Activated CD8-positive, alpha-beta memory T cell treated with anti-CD3 and anti-CD28 coated beads for 4 hours (primary cell): ENCODE measurements at places on chromosomes 6 and 20.

DNA sequence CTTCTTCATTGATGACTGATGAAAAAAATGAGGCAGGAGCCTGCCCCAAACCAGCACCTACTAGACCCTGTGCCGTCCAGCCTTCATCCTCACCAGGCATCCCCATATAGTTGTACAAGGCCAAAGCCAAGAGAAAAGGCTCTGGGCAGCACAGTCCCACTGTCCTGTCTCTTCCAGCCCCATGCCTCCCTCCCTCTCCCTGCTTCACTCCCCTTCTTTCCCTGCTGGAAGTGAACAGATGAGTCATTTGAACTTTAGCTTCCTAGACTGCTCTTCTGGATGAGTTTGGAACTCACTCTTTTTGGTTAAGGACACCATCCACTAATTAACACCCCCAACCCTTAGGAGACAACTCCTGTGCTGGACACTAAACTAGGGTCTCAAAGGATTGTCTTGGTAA, 235.2 kb downstream of the LRFN2 start:
- no peak for DNase-seq

DNA sequence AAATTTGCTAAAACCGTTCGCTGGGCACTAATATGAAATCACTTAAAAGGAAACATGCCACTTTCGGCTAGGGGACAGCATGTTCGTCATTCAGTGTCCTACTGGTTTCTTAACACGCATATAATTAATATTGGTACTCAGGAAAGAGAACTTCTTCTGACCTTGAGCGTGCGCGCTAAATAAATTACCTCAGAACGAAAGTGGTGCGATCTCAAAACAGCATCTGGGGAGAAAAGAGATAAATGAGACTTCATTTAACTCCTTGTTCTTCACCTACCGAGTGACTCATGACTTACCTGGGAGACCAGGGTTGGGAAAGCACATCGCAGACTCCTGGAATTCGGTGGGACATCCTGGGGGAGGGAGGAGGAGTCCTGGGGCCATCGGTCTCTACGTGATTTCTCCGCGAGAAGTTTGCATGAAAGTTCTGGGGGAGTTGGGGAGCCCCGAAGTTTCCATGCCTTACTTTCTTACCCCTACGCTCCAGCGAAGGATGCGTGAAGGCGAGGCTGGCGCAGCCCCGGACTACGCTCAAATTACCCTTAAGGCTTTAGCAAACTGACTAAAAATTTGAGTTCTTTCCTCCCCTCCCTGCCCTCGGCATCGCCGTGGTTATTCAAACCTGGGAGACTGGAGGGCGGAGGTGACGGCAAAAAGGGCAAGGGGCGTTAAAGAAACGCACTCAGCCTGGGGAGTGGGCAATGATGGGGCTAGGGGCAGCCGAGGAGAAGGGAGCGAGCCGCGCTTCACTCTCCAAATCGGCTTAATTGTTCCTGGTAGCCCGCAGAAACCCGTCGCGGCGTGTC, 1.1 kb upstream of the BEND6 start:
- no peak for DNase-seq

DNA sequence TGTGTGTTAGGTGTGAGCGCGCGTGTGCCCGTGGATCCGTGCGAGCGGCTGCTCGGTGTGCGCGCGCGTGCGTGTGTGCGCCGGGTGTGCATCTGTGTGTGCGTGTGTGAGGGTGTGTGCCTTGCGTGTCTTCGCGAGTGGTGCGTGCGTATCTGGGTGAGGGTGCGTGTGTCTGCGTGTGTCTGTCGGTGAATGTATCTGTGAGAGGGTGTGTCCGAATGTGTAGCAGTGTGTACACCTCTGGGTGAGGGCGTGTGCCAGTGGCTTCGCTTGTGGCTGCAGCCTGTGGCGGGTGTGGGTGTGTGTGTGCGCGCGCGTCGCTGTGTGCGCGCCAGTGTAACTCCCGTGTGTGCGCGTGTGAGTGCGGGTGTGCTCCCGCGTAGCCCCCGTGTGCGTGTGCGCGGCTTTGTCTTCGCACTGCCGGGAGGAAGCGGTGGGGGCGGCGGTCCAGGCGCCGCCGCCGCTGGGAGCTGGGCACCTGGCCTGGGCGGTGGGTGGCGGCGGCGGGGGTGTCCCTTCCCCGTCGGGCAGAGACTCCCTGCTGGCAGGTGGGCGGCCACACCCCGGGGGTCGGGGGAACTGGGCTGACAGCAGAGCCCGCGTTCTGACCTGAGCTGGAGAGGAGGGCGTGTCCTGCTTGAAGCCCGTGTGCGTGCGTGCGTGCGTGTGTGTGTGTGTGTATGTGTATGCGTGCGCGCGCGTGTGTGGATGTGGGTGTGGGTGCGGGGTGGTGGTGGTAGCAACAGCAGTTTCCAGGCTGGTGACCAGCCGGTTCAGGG, 61.3 kb upstream of the EPB41L1 start:
- no peak for DNase-seq

DNA sequence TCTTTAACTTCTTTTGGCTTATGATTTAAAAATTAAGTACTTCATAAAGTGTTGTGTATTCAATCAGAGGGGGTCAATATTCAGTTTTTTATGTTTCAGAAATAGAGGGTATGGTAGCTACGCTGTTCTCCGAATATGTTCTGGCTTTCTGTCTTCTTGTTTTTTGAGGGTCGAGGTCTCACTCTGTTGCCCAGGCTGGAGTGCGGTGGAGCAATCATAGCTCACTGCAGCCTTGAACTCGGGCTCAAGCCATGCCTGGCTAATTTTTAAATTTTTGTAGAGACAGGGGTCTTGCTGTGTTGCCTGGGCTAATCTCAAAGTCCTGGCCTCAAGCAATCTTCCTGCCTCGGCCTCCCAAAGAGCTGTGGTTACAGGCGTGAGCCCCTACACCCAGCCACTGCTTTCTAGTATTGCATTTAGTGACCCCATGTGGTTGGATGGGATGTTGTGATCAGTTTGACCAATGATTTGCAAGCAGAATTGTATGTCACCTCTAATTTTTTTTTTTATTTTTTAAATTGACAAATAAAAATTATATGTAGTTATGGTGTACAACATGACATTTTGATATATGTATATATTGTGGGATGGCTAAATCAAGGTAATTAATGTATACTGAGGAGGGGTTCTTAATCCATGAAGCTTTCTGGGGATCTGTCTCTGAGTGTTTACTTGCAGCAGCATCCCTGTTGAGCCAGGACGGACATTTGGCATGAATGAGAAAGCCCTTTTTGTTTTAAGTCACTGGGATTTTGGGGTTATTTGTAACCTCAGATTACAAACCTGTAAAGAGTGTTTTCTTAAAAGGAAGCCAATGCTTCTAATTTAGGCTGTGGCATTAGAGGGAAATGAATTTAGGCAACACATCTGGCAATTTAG, 38.5 kb upstream of the DEK start:
- no peak for DNase-seq

- DNase-seq: no peak
Observed at GRCh38 chr6:37082390-37083130, 77.1 kb downstream of the FGD2 start.

DNA sequence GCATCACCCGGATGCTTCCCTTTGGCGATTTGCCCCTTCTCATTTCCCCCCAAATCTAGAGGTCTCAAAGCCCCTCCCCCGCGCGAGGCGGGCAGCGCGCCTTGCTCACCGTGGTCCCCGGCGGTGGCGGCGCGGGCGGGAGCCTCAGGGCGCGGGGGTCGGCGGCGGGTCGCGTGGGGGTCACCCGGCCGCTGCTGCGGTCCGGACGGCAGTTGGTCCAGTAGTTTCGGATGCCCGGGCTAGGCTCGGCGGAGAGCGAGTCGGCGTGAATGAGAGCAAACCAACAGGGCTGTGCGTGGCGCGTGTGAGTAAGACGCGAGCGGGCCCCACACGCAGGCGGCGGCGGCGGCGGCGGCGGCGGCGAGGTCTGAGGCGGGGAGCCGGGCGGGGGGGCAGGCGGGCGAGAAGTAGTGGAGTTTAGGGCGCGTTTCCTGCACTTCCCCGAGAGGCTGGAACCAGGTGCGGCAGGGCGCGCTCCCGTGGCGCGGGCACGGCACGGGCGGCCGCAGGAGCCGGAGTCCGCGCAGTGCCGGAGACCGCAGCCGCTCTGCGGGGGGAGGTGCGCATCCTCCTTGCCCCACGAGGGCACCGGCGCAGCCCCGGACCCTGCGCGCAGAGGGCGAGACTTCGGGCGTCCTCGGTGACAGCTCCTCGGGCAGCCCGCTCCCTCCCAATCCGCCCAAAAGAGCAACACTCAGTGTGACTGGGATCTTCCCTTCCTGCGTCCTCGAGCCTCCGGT, 567 bp downstream of the HS3ST5 start:
- no peak for DNase-seq

DNA sequence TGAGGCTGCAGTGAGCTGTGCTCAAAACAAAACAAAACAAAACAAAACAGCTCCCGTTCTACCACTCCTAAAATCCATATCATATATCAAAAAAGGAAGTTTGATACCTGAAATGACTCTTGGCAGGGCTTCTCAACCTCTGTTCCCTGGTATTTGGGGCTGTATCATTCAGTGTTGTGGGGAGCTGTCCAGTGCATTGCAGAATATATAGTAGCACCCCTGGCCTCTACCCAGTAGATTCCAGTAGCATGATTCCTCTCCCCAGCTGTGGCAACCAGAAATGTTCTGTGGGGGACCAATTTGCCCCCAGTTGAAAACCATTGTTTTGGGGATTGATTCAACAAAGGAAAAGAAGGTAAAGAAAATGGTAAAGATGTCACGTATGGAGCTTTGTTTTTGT, 238.9 kb downstream of the PRL start:
- no peak for DNase-seq

- DNase-seq: no peak
Observed at GRCh38 chr6:16139556-16139955, 10.7 kb downstream of the MYLIP start.

DNA sequence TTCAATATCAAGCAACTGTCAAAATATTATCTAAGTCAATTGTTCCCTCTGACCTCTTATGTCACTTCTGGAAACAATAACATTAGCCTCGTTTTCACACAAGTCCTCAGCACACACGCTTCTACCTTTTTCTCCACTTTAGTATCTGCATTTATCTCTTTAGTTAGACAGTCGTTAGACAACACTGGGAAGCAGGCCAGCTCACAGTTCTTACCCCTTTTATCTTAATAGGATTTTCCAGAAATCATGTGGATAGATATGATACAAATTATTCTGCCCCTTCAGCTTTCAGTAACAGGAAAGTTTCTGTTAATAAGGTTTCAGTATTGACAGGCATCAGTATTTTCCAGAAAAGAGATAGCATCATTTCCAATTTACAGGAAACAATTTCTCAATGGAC, 25.9 kb upstream of the HAO1 start:
- no peak for DNase-seq

DNA sequence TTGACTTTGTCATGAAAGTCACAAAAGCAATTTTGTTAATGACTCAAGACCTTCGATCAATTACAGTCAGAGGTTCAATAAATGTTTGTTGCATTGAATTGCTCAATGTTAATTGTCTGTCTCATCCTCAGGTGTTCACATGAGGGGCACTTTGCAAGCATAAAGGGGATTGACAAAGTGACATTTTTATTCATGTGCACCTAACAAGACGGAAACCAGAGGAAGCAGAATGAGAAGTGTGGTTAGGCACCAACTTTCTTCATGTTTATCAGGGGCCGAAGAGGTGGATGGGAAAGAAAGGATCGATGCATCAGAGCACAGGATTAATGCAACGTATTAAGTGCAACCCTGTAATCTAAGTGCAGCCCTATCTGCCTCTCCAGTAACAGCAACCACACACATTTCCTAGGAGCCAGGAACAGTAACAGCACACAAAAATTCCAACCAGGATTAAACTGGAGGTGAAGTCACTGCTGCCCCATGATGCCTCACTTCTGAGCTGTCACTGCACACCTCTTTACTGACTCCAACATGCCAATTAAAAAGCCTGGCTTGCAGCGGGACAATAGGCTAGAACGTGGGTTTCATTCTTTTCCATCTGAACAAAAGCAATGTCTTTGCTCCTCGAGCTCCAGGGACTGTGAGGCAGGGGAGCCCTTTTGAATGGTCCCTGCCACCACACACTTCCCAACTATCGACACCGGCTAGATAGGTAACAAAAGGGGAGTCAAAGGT, 262.7 kb downstream of the CD83 start:
- no peak for DNase-seq

GRCh38 chr20:31595654-31596411, 9.3 kb upstream of the ID1 start:
- DNase-seq: no peak

GRCh38 chr20:23298155-23298554, 52.4 kb upstream of the NXT1 start:
- DNase-seq: no peak

DNA sequence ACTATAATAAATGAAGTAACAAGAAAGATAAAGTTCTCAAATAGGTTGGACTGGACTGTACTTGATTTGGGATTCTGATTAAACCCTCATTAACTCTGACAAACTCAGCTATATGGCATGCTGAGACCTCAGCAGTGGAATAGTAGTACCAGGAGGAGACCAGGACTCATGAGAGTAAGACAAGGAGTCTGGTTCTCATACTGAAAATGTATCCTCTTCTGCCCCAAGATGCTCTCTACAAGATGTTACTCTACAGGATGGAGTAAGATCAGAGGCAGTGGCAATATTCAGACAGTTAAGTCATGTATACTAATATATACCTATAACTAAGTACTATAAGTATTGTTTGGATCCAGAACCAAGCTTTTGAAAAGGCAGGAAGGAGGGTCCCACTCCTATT, 31.9 kb upstream of the SYNCRIP start:
- no peak for DNase-seq

DNA sequence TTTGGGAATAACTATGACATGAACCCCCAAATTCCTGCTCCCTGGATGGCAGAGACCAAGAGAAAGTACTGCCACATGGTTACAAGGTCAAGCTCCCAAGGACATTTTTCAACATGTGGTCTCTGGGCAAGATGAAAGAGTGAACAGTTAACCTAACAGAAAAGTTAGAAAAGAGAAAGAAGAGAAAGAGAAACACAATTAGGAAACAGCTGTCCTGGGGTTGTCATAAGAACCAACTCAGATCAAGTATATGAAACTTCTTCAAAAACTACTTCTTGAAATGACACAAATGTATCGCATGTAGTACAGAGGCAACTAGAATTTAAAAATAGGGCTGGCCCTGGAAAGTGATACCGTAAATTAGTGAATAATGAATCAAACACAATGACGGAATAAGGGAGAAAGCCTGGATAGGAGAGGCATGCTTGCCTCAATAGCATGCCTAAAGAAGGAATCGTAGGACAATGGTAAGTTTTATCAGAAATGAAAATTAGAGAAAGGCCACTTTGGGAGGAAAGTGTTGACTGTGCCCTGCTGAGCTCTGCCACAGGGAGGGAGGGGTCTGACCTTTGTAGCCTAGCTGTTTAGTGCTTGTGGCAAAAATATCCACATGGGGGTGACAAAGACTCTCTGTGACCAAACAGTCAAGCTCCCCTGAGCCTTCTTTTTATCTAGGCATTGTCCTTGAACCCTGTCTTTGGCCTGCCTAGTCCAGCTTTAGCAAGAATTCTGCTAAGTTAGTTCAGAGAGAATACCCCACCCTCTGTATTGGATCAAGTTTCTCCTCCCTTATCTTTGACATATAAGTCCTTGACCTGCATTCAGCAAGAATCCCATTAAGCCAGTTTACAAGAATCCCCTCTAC, 4.3 kb upstream of the DCBLD1 start:
- no peak for DNase-seq
